ENCODE measurements at places on chromosomes 4 and X. TPM values are rescaled to one million over a fixed set of nuclear protein-coding genes. Genes with fewer than 3 reads are reported as not detected.

The SERPINA7 gene
- total RNA-seq = not detected

The ZNF182 gene
- 10.2 TPM for total RNA-seq

The C1QTNF7 gene
- total RNA-seq = not detected

The PNMA6A gene
- total RNA-seq = 0.24 TPM

GRCh38 chr4:61079976-61080375, 120.2 kb upstream of the ADGRL3 start:
- no peaks in the 10 kb centered on the region for H3K4me1 ChIP-seq
- no peaks in the 10 kb centered on the region for H3K36me3 ChIP-seq
- no peak overlapping the region for H3K4me3 ChIP-seq
- no peak overlapping the region for H3K27ac ChIP-seq
- no peaks in the 10 kb centered on the region for H3K27me3 ChIP-seq
- no peak for DNase-seq

DNA sequence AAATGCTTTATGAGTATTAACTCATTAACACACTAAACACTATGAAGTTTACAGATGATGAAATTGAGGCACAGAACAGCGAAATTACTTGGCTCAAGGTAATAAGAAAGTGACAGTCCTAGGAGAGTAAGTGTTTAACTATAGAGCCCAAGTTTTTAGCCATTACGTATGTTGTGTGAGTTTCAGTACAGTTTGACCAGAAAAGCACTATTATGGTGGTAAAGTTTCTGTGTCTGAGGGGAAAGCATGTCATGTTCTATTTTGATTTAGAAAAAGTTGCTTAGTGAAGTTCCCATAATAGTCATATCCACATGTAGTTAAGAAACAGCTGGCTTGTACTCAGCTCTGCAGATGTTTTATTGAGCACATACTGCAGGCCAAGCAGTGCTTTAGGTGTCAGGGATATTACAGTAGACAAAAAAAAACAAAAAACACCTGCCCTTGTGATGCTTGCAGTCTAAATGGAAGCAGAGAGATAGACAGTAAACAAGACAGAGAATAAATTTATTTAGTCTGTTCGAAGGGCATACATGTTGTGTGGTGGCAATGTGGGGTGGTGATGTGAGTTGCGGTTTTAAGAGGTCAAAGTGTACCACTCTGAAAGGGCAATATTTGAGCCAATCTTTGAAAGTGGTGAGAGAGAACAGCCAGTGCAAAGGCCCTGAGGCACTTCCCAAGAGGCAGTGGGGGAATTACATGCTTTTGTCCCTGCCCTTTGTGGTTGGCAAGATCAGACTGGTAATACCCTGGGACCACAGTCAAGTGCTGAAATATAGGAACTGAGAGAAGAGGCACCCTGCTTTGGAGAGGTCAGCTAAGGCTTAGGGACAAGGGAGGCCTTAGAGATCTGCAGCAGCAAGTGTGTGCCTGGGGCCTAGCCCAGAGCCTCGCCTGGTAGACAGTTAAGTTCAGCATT, 6.2 kb downstream of the TMEM131L start:
- H3K27ac ChIP-seq = peak overlapping the region; percentile 84
- DNase-seq = no peak
- no peaks in the 10 kb centered on the region for H3K27me3 ChIP-seq

GRCh38 chrX:38165023-38165422, 55.6 kb downstream of the SRPX start:
- H3K27ac ChIP-seq = no peak overlapping the region
- H3K4me3 ChIP-seq = no peak overlapping the region
- DNase-seq = no peak
- no peaks in the 10 kb centered on the region for H3K36me3 ChIP-seq
- peaks cover 4% of the 10 kb centered on the region for H3K27me3 ChIP-seq

DNA sequence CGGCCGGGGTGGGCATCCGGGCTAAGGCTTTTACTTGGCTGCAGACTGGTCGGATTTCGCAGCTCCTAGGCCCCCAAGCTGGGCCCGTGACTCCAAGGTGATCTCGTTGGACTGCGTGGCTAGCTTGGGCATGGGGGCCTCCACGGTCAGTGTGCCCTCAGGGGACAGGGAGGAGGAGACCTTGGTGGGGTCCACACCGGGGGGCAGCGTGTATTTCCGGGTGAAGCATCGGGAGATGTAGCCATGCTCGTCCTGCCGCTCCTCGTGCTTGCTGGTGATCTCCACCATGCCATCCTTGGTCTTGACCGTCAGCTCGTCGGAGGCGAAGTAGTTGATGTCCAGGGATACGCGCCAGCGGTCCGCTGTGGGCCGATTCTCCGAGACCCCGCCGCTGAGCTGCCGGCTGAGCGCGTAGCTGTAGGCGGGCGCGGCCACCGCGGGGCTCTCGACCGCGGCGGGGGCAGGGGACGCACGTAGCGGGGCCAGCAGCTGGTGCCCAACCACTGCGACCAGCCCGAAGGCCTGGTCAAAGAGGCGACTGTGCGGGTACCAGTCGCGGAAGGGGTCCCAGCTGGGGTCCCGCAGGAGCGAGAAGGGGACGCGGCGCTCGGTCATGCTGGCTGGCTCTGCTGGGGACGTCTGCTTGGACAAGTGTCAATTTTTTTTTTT, 881 bp upstream of the CACNA1F start:
- H3K27me3 ChIP-seq = no peaks in the 10 kb centered on the region
- H3K4me3 ChIP-seq = no peak overlapping the region
- H3K36me3 ChIP-seq = peaks cover 5% of the 10 kb centered on the region
- DNase-seq = no peak

DNA sequence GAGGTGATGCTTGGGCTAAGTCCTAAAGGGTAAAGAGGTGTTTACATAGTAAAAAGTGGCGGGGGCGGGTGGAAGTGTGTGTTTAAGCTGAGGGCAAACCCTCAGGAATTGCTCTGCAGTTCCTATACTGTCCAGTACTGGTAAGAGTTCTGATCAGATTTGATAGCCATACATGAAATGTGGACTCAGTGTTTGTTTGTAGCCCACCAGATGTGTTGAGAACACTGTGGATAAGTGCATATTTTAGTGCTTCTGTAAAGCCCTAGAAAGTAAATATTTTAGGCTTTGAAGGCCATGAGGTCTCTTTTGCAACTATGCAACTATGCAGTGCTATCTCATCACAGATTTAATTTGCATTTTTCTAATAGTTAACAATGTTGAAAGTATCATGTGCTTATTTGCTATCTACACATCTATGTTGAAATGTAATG, 80.7 kb upstream of the EOLA2 start:
- H3K36me3 ChIP-seq = no peaks in the 10 kb centered on the region
- no peaks in the 10 kb centered on the region for H3K4me1 ChIP-seq
- H3K27me3 ChIP-seq = no peaks in the 10 kb centered on the region
- H3K27ac ChIP-seq = no peak overlapping the region

DNA sequence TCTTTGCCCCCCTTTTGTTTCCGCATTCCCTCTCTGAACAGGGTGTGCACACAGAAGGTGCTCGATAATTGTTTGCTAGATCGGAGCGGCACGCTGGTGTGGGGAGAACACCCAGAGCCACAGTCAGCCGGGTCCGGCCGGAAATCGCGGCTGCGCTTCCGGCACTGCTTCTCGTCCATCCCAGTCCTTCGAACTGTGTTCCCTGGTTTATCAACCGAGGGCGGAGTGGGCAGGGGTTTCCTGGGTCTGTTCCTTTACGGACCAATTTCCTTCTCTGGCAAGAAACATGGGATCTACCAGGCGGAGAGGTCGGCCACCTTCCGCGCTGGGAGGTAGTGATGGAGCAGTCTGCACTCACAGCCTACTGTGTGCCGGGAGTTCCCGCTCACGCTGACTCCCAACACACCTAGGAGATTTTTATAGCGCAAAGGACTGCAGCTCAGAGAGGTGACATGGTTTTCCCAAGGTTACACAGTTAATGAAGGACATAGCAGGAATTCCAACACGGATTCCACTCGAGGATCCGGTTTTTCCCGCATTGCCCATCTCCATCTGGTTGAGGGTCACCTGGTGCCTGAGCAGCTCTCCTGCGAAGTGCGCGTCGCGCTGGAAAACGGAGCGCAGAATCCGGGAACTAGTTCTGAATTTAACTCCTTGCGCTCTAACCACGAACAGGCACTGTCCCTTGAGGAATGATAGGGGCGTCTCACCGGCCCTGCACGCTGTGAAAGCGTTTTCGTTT, 6.8 kb downstream of the MSX1 start:
- peaks cover 7% of the 10 kb centered on the region for H3K36me3 ChIP-seq
- peaks cover 9% of the 10 kb centered on the region for H3K4me1 ChIP-seq
- no peak for DNase-seq
- peak overlapping the region; percentile 34 for H3K4me3 ChIP-seq

DNA sequence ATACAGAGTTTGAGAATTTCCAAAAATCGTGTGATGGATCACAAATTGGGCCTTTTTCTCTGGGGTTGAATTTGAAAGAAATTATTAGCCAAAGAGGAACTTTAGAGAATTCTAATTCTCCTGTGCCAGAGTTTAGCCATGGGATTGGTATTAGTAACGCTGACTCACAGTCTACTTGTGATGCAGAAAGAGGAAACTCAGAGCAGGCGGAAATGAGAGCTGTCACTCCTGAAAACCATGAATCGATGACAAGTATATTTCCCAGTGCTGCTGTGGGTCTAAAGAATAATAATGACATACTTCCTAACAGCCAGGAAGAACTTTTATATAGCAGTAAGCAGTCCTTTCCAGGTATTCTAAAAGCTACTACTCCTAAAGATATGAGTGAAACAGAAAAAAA, 64.9 kb downstream of the N4BP2 start:
- no peaks in the 10 kb centered on the region for H3K27me3 ChIP-seq
- peaks cover 37% of the 10 kb centered on the region for H3K36me3 ChIP-seq
- H3K4me1 ChIP-seq = peaks cover 33% of the 10 kb centered on the region
- H3K4me3 ChIP-seq = no peak overlapping the region
- peak overlapping the region; percentile 10 for H3K27ac ChIP-seq
